ENCODE measurements at places on chromosomes 16 and 17.

DNA sequence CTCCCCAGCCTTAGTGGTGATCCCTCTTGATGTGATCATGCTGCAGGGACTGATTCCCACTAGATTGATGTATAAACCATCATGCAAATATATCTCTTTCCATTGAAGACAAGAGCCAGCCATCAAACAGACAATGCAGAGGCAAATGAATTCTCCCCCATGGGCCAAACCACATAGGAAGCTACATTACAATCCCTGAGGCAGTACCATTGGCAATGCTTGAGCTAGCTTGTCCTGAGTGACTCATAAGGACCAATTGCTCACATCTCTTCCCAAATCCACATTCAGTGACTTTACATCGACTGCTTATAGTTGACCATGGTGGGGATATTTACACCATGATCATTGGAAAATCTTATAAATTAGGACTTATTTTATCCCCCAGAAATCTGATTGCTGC is 242.2 kb downstream of the SHISA9 start:
- DNase-seq: no peak

DNA sequence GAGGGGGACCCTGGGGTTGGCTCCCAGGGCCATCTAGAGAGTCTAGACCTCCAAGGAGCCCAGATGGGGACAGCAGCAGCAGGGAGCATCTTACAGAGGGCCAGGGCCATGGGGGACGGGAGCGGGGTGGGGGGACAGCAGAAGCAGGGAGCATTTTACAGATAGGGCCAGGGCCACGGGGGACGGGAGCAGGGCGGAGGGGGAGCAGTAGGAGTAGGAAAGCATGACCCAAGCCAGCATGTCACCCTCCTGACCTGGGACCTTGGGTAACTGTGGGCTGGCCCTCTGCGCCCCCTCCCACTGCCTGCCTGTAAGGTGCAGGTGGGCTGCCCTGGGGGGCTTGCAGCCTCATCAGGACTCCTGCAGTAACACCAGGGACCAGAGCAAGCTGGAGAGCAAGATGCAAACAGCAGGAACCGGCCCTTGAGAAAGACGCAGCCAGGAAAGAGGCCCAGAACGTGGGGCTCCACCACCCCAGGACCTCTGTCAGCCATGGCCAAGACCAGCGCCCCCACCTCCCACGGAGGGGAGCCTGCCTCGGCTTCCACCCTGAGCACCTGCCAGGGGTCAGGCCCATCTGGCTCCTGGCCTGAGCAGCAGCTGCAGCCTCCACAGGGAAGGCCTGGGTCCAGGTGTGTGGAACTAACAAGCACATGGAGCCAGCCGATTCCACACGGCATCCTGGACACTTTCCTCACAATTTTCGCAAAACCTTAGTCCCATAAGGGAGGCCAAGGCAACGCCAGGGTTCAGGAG is 2.4 kb downstream of the ZNF598 start:
- DNase-seq: no peak

- DNase-seq: no peak
Measured at GRCh38 chr17:54795046-54795445, 105.6 kb upstream of the TOM1L1 start.

DNA sequence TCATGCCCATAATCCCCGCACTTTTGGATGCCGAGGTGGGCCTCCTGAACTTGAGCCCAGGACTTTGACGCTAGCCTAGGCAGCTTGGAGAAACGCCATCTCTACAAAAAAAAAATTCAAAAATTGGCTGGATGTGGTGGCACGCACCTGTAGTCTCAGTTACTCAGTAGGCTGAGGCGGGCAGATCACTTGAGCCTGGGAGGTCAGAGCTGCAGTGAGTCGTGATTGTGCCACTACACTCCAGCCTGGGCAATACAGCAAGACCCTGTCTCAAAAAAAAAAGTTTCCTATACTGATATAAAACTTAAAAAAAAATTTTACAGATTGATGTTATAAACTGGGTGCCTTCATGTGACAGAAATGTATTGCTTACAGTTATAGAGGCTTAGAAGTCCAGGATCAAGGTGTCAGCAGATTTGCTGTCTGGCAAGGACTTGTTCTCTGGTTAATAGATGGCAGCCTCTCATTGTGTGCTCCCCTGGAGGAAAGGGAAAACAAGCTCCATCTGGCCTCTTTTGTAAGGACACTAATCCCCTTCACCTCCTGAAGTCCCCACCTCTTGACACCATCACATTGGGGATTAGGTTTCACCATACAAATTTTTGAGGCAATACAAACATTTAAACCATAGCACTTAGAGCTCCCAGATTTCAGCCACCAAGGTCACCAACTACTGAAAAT is 8.5 kb upstream of the CES3 start:
- no peak for DNase-seq

DNA sequence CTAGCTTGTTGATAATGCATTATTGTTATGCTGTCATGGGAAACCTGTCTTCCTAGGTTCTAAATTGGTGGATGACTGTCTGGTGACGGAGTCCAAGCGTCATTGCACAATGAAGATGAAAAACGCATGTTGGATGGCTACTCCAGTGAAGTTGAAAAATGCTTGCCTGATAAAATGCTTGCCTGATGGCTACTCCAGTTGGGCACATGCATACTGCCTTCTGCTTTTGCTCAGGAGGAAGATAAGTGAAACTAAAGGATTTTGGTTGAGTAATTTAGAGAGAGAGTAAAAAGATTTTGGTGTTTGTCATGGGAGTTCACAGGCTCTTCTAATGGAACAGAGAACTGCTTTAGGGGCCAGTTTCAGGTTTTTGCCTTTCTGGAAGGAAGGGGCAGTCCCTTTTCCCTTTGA is 118.6 kb downstream of the PRKCA start:
- DNase-seq: no peak

- no peak for DNase-seq
Measured at GRCh38 chr17:48406936-48407567, 23.0 kb downstream of the SKAP1 start.

GRCh38 chr17:28470266-28470913 is 3.1 kb upstream of the SLC13A2 start:
- no peak for DNase-seq

- DNase-seq: no peak
Measured at GRCh38 chr16:55346475-55346874, 22.5 kb downstream of the IRX6 start.

DNA sequence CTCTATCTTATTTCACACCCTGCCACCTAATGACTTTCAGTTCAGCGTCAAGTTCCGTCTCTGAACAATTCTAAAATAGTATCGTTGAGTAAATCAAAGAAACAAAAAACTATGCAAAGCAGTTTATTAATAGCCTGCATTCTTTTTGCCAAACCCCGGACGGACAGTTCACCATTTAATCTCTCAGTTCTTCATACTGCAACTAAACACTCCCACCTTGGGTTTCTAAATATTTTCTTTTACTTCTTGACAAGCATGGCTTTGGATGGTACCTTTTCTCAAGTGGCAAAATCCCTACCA is 1.2 kb downstream of the MYH11 start:
- DNase-seq: no peak

GRCh38 chr16:10981697-10982216 is 37.4 kb downstream of the CLEC16A start:
- DNase-seq: no peak

- DNase-seq: no peak
Measured at GRCh38 chr17:69716556-69716955, 302.1 kb downstream of the MAP2K6 start.

GRCh38 chr16:88445583-88445960 is 7.5 kb upstream of the ZFPM1 start:
- DNase-seq: no peak

DNA sequence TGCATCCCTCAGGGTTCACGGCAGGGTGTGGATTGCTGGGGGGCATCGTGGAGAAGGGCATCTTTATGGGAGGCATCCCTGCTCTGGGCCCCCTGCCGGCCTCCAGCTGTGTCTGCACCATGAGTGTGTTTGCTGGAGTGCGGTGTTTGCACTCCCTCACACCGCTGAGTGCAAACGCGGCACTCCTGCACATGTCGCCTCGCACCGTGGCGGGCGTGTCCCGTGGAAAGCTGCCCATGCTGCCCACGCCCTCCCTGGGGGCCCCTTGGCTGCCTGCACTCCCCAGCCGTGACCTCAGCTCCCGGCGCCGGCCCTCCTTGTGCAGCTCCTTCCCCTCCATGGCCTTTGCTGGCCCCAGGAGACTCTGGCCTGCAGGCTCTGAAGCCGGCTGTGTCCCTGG is 74.6 kb upstream of the ZNF750 start:
- no peak for DNase-seq

DNA sequence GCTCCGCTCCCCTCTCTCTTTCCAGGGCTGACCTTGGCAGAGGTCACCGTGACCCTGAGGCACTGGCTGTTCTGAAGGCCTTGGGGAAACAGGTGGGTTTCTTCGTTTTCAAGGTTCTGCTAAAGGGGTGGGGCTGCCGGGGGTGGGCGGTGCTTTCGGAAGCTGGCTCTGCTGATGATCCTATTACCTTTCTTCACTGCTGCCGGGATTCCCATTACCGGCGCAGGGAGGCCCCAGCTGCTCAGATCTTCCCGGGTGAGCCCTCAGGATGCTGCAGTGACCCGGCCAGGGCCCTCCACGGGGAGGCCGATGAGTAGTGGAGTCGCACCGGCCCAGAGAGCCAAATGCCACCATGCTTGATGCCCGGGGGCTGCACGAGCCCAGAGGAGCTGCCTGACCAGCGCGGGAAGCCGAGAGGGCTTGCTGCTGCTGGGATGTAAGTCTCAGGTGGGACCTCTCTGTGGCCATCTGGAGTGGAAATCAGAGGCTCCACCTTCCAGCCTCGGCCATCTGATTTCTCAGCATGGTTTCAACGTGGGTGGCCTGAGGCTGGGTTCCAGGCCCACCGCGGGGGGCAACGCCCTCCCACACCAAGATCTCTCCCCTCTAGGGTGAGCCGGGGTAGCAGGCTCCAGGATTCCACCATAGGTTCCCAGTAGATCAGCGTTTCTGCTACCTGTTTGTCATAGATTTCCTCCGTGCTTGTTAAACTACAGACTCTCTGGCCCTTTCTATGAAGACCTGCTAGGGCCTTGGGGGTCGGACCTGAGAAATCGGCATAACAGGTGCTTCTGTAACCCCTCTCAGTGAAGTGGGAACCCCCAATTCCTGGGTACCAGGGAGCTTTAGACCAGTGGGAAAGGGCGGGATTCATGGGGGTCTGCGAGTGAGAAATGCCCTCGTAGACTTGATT is 21.6 kb upstream of the ADCY7 start:
- DNase-seq: no peak

GRCh38 chr16:17259751-17260270 is 210.9 kb downstream of the XYLT1 start:
- DNase-seq: no peak

GRCh38 chr17:21167303-21167702 is 40.5 kb downstream of the DHRS7B start:
- no peak for DNase-seq

DNA sequence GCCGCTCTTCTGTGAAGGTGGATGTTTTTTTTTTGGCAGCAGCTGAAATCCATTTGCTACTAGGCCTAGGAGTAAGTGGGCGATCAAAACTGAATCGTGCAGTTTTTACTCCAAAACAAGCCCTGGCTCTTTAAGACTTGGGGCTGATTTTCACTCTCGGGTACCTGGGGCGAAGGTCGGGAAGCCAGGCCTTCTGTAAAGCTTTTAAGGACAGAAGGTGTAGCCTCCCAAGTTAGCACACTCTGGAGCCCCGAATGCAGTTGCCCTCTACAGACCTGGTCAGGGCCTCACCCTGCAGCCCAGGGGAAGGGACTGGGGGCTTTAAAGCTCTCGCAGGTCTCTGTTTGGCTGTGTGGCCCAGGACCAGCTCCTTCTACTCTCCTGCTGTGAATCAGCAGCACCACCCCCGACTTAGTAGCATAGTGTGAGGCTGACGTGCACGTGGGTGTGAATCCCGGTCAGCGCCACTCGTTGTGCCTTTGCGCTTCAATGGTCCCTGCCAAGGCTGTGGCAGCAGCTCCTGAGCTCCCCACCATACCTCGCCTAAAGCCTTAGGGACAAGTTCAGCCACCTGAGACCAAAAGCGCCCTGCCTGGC is 49.9 kb downstream of the TMEM235 start:
- no peak for DNase-seq

DNA sequence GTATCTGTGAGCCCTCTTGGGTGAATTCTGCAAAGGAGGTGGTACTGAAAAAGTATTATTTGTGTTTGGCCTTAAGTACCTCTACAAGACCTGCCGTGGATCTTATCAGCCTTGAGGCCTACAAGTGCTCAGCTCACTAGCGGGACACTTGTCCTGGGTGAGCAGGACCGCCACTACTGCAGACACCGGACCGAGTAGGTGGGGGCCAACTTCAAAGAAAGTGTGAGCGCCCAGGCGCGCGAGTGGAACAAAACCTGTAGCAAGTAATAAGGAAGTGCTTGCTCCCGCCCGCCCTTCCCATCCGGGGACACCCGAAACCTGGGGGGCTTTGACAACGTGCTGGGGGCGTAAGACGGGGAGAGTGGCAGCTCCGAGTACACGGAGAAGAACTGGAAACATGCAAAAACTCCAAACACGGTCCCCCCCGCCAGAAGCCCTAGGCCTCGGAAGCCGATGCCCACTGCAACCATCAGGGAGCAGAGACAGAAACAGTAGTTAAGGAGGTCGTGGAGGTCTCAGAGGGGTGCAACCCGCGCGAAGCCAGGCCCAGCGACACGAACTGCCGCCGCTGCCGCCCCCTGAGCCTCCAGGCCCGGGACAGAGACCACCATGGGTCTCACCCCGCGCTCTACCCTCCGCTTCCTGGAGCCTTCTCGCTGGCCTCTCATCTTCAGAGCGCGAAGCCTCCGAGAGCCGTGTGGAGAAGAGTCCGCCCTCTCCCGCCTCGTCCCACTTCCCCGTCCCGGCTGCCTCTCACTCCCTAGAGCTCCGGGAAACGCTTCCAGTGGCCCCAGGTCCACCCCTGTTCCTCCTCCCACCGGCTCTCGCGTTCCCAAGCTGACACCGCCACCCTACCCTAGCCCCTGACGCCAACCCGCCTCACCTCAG is 537 bp downstream of the CNOT1 start:
- peak; percentile 54 for DNase-seq

DNA sequence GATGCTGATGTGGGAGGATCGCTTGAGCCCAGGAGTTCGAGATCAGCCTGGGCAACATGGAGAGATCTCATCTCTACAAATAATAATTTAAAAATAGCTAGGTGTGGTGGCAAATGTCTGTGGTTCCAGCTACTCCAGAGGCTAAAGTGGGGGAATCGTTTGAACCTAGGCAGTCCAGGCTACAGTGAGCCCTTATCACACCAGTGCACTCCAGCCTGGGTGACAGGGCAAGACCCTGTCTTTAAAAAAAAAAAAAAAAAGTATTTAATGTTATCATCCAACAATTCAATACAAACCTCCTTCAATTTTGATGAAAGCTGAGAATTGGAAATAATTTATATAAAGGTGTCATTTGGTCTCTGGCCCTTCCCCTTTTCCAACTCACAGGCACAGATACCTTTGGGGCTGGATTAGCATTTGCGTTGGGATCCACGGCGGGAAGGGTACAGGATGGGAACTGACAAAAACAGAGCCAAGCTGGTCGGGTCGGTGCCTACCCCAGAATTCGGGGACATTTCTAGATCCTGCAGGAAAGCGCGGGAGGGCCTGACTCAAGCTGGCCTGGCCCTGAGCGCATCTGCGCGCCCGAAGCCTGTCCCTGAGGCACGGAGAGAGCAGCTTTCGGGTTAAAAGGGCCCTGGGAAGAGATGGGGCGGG is 860 bp upstream of the DCAF7 start:
- DNase-seq: no peak
